ENCODE measurements at places on chromosomes 12 and 14.

- no peak for DNase-seq
These were observed 264.0 kb downstream of the FUT8 start for GRCh38 chr14:65676361-65677014.

GRCh38 chr14:91568626-91569025, 58.5 kb upstream of the PPP4R3A start:
- no peak for DNase-seq

DNA sequence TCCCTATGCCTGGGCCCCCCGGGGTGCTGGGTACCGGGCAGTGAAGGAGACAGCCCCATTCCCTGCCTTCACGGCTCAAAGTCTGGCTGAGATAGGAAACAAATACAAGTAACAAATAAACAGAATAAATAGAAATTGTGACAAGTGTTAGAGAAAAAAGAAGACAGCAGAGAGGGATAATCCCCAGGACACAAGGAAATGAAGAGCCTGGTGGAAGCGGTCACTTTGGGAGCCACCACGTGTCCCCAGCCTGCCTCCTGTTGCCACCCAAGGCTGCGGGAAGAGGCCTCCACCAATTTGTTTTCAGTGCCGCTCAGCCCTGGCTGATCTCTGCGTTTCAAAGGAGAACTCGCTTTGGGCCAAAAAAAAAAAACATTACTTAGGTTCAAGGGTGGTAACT, 31.2 kb downstream of the RBM19 start:
- DNase-seq: no peak

GRCh38 chr12:110920324-110920910, at the start of gene MYL2:
TSS of gene MYL2 (minus strand) at chr12:110920579. CDS start at chr12:110920529, 50 bp downstream.
- no peak for DNase-seq

- no peak for DNase-seq
These were observed 49.5 kb upstream of the ATXN7L3B start for GRCh38 chr12:74488134-74488533.

GRCh38 chr12:54074308-54074707, 20.7 kb downstream of the HOXC4 start:
- no peak for DNase-seq

GRCh38 chr12:49706351-49707127, 666 bp downstream of the FMNL3 start:
- DNase-seq: no peak

GRCh38 chr14:101857226-101857625, 95.7 kb downstream of the PPP2R5C start:
- no peak for DNase-seq

DNA sequence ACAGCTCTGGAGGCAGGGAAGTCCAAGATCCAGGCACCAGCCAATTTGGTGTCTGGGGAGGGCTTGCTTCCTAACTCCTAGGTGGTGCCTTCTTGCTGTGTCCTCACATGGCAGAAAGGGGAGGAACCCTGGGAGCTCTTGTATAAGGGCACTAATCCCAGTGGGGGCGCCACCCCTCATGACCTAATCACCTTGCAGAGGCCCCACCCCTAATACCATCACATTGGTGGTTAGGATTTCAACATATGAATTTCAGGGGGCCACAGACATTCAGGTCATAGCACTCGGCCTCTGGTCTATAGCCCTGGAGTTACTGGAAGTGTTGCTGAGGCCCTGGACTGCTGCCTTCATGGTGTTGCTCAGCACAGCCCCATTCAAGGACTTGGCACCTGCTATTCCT, 14.6 kb downstream of the PSMD9 start:
- DNase-seq: no peak

DNA sequence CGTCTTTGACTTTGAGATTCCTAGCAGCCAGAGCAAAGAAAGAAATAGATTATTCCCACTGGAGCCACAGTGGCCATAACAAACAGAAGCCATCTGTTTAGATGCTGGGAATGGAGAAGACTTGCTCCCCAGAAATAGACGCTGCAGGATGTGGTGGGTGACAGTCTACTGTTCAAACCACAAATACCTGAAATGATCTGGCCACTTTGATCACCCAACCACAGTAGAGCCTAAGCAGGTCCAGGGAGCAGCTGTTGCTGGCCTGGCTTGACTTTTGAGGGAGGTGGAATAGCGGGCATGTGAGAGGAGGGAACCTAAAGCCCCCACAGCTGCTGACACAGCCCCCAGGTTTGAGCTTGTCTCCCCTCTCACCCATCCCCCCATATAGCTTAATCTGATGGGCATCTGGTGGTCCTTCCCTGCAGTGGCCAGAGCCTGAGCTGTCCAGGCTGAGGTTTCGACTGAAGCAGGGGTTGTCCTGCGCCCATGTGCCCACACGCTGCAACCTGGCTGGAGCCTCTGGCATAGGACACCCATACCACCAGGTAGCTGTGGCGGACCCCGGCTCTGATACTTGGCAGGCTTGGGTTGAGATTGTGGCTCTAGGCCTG, 38.7 kb downstream of the SH2B3 start:
- no peak for DNase-seq

GRCh38 chr12:110791589-110791988, 48.9 kb upstream of the PPP1CC start:
- DNase-seq: no peak

- no peak for DNase-seq
These were observed 64.5 kb upstream of the STK38L start for GRCh38 chr12:27179400-27180214.

DNA sequence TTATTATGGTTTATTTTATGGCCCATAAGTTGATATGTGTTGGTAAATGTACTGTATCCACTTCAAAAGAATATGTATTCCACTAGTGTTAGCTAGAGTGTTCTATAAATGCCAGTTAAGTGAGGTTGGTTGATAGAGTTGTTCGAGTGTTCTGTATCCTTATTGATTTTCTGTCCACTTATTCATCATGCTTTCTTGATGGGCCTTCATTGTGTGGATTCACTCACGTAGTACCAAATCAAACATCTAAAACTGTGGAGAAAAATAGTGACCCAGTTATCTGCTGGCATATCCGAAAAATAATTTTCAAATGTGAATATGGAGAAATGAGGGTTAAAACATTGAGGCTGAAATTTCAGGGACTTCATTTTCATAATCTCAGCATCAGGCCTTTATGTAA, 230.4 kb downstream of the TRHDE start:
- no peak for DNase-seq

- no peak for DNase-seq
These were observed 208.6 kb upstream of the CDKN3 start for GRCh38 chr14:54188064-54188666.

GRCh38 chr14:22489957-22490950, 98.8 kb downstream of the DAD1 start:
- no peak for DNase-seq

DNA sequence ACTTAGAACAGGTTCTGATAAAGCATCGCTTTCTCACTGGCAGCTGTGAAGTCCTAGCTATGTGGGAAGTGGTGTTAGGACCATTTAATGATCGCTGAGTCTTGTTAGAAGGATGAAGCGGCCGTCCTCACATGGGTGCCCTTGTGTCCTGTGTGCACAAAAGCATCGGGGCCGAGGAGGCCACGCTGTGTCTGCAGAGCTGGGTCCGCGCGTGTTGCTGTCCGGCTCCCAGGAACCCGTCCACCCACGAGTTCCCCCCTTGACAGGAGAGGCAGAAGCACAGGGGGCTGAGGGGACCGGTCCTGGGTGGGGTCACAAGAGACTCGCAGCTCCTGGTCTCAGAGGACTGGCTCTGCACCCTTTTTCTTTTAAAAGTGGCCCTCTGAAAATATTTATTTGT, 90.4 kb downstream of the ADGRD1 start:
- DNase-seq: no peak

- no peak for DNase-seq
These were observed 77.3 kb downstream of the NOS1 start for GRCh38 chr12:117284140-117284539.

GRCh38 chr12:25723336-25723735, 170.3 kb upstream of the LMNTD1 start:
- no peak for DNase-seq

- no peak for DNase-seq
These were observed 39.0 kb downstream of the SLC38A4 start for GRCh38 chr12:46786774-46787173.

DNA sequence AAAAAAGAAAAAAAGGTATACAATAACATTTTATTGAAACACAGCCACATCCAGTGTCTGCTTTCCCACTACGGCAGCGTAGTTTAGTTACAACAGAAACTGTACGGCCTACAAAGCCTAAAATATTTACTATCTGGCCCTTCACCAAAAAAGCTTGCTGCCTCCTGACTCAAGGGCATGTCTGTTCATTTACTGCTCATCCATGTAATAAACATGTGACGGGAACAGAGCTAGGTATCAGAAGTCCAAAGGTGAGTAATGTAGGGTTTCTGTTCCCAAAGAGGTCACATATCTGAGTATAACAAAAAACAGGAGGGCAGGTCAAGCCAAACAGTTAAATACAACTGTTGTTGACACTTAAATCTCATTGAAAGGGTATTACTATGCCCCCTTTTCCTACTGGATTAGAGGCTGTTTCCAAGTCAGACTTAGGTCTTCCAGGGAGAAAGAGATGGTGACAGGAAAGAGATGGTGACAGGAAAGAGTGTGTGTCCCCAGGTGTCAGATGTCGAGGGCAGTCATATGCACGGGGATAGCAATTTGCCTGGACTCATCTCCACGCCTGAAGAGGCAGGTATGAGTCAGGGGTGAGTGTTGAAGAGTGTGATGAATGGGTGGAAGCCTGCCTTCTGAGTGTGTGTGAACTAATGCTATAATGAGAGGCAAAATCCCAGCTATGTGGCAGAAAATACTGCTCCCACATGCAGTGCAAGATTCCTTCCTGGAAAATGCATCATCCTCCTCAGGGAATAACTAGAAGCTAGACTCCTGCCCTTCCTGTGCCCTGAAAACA, 77.7 kb downstream of the MAP3K9 start:
- no peak for DNase-seq

- DNase-seq: no peak
These were observed 1.1 kb downstream of the IFNG start for GRCh38 chr12:68158432-68158831.

- no peak for DNase-seq
These were observed 13.2 kb downstream of the FMNL3 start for GRCh38 chr12:49693931-49694444.
